ENCODE measurements at places on chromosomes 7 and 10. TPM values are rescaled to one million over a fixed set of nuclear protein-coding genes. Genes with fewer than 3 reads are reported as not detected.

- H3K27me3 ChIP-seq = no peaks in the 10 kb centered on the region
- no peaks in the 10 kb centered on the region for H3K4me1 ChIP-seq
- no peak overlapping the region for H3K27ac ChIP-seq
- H3K36me3 ChIP-seq = no peaks in the 10 kb centered on the region
- no peak for DNase-seq
- no peak overlapping the region for H3K4me3 ChIP-seq
Observed at GRCh38 chr7:17402628-17403278, 104.3 kb downstream of the AHR start.

DNA sequence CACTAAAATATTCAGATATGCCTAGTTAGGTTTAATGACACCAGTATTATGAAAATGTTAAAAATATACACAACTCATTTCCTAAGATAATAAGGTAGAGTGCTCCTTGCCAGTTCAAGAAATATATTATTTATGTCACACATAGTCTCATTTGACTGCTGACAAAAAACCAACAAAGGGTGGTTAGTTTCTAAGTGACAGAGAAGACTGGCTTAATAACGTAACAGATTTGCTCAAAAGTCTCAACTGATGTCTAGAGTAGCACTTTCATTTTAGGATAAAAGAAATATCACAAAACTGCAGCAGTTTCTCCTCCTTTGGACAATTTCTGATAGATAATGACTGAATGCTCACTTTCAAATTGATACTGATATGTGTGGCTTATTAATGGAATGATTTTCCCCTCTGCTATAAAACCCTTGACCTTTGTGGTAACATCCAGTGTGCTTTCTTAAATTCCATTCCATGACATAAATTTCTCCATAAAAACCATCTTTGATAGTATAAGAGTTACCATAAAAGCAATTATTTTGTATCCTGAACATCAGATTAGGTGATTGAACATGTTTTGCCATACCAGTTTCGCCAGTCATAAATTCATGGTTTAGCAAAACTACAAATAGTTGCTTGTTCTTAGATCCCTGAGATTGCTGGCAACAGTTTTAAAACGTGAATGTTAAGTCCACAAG lies 94.2 kb downstream of the NRBF2 start:
- H3K27ac ChIP-seq = no peak overlapping the region
- no peak overlapping the region for H3K4me3 ChIP-seq
- H3K4me1 ChIP-seq = no peaks in the 10 kb centered on the region
- no peaks in the 10 kb centered on the region for H3K27me3 ChIP-seq
- DNase-seq = no peak

DNA sequence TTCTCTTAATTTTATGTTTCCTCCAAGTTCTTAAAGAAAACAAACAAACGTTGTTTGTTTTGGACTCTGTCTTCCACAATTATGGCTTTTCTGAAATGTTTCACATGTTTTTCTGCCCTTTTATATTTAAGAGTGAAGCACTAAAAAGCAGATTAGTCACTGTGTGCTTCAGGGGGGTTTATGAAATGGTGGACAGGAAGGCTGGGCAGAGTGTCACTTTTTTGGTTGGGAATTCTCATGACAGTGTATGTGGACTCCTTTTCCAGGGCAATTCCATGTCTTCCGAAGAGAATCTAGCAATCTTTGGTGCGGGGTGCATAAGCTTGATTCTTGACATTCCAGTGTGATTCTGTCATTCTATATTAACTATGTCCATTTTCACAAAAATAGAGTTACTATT lies 669.4 kb downstream of the PARD3 start:
- peaks cover 2% of the 10 kb centered on the region for H3K4me1 ChIP-seq
- DNase-seq = peak; percentile 53
- H3K27ac ChIP-seq = no peak overlapping the region
- H3K4me3 ChIP-seq = no peak overlapping the region
- H3K27me3 ChIP-seq = no peaks in the 10 kb centered on the region

Gene NACAD
- 2.3 TPM for total RNA-seq

Gene ETV1
- 15.8 TPM for total RNA-seq

Gene GPER1
- total RNA-seq = 9.6 TPM

Gene AGAP9
- 7.4 TPM for total RNA-seq

Measured in muscle of leg (tissue), 16 donors.